ENCODE measurements at places on chromosomes 1 and 21.

DNA sequence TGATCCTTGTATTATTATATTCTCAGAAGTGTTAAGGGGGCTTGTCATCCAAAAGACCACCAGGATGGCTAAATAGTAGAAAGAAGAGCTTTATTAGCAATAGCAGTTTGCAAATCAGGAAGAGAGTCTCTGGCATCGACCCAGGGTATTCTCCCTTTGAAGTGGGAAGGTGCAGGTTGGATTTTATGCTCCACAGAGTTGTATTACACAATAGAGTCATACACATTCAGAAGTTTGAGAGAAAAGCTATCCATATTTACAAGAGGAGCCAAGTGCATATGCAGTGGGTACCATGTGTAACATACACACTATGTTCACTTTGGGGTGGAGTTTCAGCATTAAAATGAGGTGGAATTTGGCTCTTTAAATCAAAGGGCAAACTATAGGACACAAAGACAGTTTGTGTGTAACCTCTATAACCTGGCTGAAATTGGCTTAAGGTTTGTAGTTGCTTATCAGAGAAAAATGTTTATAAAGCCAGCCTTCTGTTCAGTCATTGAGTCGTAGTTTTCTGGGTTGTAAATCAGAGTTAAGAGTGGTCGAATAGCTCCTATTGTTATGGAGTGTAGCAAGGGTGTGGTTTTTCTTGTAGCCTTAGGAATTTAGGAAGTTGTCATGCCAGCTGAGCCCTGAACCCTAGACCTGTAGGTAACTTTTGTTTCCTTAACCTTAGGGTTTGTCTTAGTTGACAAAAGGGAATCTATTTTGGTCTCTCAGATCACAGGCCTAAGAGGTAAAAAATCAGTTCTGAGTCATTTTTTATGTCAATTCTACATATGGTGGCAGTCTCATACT, 125.3 kb downstream of the DNM3 start:
- DNase-seq = no peak

- no peak for DNase-seq
Measured at GRCh38 chr1:166974647-166975345, 544 bp downstream of the ILDR2 start.

DNA sequence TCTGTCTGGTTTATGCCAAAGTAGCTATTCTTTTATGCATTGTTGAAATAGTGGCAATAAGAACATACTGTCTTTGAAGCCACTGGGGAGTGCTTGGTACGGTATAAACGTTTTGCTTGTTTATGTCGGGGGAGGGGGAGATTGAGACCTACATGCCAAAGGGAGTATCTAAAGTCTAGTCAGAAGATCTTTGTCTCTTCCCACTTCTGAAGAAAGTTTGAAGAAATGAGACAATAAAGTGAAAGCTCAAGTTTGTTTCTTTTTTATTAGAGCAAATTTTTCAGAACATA, 6.8 kb downstream of the AKIRIN1 start:
- no peak for DNase-seq

- DNase-seq = no peak
Measured at GRCh38 chr1:188367661-188368060, 1538.9 kb downstream of the PLA2G4A start.

GRCh38 chr1:230375780-230376179, 50.4 kb downstream of the PGBD5 start:
- no peak for DNase-seq

GRCh38 chr1:17239420-17239819, 9.5 kb upstream of the PADI3 start:
- DNase-seq = peak; percentile 41

GRCh38 chr21:28066076-28066475, 926.6 kb downstream of the LTN1 start:
- DNase-seq = no peak

- no peak for DNase-seq
Measured at GRCh38 chr1:107821340-107821739, 143.6 kb downstream of the VAV3 start.

DNA sequence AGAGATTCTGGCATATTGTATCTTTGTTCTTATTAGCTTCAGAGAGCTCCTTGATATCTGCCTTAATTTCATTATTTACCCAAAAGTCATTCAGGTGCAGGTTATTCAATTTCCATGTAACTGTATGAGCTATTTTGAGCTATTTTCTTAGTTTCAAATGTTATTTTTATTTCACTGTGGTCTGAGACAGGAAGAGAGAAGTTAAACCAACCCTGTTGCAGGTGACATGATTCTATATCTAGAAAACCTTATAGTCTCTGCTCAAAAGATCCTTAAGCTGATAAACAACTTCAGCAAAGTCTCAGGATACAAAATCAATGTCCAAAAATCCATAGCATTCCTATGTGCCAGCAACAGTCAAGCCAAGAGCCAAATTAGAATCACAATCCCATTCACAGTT, 1644.0 kb upstream of the B3GALT2 start:
- no peak for DNase-seq

Data from RWPE1 (cell line).